Stimulated activated CD4-positive, alpha-beta T cell treated with anti-CD3 and anti-CD28 coated beads, Interleukin-15, amount 100 ng/mL, for 1 hour (primary cell): ENCODE measurements at places on chromosomes 5 and 9.

- no peak for DNase-seq
Measured at GRCh38 chr5:16528382-16529110, 62.9 kb upstream of the ZNF622 start.

DNA sequence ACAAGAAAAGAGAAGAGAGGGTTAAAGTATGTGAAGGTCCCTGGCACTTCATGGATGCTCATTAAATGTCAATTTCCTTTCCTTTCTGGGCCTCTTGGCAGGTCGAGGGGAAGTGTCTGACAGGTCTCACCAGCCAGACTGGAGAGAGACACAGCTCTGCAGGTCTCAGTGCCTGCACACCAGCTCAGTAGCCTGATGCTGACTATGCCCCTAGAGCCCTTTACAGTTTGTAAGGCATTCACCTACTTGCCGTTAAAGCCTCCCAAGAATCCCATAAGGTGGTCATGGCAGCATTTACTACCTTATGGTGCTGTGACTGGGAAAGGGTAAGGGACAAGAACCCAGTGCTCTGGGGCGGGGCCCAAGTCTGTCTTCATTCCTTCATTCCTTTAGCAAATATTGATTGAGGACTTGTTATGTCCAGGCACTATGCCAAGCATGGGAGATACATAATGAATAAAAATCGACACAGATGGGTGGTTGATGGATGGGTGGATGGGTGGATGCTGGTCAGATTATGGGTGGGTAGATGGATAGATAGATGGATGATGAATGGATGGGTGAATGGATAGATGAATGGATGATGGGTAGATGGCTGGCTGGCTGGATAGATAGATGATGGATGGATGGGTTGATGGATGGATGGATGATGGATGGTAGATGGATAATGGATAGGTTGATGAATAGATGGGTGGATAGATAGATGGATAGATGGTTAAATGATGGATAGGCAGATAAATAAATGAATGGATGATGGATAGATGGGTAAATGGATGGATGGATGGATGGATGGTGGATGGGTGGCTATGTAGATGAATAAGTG lies 21.3 kb upstream of the KIF12 start:
- DNase-seq, result no peak

- no peak for DNase-seq
Measured at GRCh38 chr5:56558131-56558745, 257.1 kb upstream of the MAP3K1 start.

GRCh38 chr9:91847581-91848091 lies 102.4 kb downstream of the ROR2 start:
- no peak for DNase-seq

DNA sequence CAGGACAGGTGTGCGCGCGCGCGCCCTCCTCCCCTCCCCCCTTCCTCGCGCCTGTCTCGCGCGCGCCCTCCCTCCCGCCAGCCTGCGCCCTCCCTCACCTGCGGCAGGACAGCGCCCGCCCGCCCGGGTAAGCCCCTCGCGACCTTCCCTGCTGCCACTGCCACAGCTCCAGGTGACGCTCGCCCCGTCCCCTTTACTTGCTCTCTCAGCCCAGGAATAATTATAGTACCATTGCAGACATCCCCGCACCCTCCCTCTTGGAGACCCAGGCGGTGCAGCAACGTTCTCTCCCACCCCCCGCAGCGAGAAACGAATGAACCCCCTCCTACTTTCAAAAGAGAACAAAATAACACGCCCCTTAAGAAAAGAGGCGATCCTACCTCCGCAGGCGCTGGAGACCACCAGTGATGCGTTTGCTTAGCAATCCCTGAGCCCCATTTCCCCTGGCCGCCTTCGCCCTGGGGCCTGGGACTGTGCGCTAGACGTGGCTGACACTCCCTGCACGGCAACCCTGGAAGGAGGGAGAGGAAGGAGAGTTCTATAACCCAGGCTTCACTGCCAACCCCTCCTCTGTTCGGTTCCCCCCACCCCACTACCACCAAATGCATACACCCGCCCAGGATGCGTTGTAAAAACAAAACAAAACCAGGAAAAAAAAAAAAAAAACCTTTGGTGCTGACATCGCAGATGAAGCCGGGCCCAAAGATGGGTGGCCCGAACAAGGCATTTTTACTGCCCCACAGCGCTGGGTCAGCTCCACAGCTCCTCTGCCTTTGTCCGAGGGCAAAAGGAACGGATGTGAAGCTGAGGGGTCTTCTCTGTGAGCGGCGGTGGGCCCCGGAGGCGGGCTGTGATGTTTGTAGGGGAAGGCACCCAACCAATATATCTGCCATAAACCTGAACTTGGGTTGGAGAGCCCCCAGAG lies 5.6 kb upstream of the PURA start:
- DNase-seq, result peak; percentile 6

GRCh38 chr5:169595172-169595820 lies 11.7 kb downstream of the SPDL1 start:
- no peak for DNase-seq

- DNase-seq, result no peak
Measured at GRCh38 chr5:72556351-72557166, 49.3 kb upstream of the ZNF366 start.

GRCh38 chr9:115412656-115413055 lies 294.7 kb upstream of the TNC start:
- DNase-seq, result no peak

- DNase-seq, result no peak
Measured at GRCh38 chr9:76502746-76503145, 43.8 kb downstream of the GCNT1 start.

GRCh38 chr9:13450723-13451122 lies 171.2 kb upstream of the MPDZ start:
- DNase-seq, result no peak

DNA sequence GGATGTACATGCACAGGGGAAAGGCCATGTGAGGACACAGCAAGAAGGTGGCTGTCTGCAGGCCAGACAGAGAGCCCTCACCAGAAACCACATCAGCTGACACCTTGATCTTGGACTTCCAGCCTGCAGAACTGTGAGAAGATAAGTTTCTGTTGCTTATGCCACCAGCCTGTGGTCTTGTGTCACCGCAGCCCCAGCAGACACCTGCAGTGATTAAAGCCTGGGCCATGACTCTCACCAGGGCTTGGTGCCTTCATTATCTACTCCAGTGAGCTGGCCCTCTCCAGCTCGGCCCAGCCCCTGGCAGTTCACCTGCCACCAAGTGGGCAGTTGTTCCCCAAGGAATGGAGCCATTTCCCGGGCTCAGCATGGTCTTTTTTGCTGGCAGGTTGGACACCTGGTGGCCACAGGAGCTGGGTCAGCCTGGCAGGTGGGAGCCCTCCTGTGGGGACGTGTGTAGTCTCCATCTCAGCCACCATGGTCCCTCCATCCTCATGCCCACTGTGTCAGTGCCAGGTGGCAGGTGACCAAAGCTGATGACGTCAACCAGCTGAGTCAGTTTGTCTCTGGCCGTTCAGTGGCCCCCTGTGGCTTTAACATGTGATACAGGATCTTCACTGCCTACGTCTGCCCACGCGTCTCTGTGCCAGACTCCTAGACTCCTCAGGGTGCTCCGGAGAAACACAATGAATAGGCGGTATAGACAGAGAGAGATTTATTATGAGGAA lies 99.9 kb upstream of the PPP1R26 start:
- DNase-seq, result no peak

- DNase-seq, result no peak
Measured at GRCh38 chr5:65815161-65815560, 93.2 kb downstream of the NLN start.

GRCh38 chr5:35171078-35171477 lies 59.2 kb downstream of the PRLR start:
- no peak for DNase-seq

DNA sequence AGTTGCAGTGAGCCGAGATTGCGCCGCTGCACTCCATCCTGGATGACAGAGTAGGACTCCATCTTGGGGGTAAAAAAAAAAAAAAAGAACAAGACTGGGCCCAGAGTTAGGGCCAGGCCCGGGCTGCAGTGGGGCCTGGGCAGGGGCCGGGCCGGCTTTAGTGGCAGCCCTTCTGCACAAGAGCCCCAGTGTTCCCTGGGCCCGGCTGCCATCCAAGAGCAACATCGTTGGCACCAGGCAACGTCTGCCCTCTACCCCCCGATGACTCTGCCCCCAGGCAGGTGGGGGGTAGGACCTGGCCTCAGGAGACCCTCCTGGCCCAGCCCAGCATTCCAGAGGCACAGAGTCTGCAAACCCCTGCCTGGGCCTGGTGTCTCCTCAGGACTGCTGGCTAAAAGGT lies 4.9 kb upstream of the FGFR4 start:
- no peak for DNase-seq

DNA sequence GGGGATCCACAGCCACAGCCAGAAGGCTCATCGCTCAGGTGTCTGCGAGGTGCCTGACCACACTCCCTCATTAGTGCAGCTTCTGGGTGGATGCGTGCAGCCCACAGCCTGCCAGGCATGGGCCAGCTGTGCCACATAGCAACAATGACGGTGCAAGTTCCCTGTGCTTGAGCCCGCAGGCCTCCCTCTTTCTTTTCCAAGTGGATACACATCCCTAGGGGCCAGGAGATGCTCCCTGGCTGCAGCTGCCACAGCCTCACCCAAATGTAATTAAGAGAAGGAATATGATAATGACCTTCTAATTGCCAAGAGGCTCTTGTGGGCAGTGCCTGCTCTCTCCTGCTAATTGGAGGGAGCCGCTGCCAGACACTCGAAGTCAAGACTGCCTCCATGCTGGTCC lies 116.0 kb upstream of the PPP1R26 start:
- DNase-seq, result no peak
